ENCODE measurements at places on chromosomes 16 and 17.

DNA sequence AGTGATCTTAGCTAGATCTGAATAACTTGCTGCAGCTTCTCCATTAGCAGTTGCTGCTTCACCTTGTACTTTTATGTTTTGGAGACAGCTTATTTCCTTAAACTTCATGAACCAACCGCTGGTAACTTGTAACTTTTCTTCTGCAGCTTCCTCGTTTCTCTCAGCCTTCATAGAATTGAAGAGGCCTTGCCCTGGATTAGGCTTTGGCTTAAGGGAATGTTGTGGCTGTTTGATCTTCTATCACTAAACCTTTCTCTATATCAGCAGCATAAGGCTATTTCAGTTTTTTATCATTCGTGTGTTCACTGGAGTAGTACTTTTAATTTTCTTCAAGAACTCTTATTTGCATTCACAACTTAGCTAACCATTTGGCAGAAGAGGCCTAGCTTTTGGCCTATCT lies 21.5 kb upstream of the TMEM92 start:
- no peak for DNase-seq

- DNase-seq, result peak; percentile 43
Measured at GRCh38 chr16:53080345-53081031, 25.7 kb downstream of the CHD9 start.

GRCh38 chr17:82400830-82401229 lies 17.3 kb upstream of the HEXD start:
- DNase-seq, result no peak

- DNase-seq, result peak; percentile 84
Measured at GRCh38 chr17:77304051-77304745, 163.4 kb downstream of the SEC14L1 start.

- no peak for DNase-seq
Measured at GRCh38 chr16:1734123-1734522, 28.1 kb downstream of the MAPK8IP3 start.

- no peak for DNase-seq
Measured at GRCh38 chr17:80558046-80558445, 13.4 kb downstream of the RPTOR start.

GRCh38 chr16:6247775-6248174 lies 1084.9 kb upstream of the RBFOX1 start:
- DNase-seq, result no peak

DNA sequence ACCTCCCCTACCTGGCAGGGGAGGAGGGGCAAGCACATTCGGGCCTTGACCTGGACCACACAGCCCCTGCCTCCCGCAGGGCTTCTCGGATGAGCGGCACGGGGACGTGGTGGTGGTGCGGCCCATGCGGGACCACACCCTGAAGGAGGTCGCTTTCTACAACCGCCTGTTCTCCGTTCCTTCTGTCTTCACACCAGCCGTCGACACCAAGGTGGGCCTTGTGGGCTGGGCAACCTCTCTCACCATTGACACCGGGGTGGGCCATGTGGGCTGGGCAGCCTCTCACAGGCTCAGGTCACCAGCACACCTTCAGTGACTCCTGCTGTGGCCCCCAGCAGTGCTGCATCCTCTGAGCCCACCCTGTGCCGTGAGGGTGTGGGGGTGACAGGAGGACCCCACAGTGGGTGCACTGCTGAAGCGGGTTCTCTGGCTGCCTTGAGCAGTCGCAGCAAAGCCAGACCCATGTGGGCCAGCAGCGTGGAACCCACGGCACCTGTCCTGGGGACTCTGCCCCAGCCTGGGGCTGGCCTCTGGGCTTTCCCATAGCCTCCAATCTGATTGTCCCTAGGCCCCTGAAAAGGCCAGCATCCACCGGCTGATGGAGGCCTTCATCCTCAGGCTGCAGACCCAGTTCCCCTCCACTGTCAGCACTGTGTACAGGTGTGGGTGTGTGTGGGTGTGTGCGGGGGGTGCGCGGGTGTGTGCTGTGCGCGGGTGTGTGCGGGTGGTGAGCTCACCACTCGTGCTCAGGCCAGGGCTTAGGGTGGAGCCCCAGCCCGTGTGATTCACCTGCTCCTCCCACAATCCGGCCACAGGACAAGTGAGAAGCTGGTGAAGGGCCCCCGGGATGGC lies 7.5 kb downstream of the CTU2 start:
- DNase-seq, result no peak

- DNase-seq, result no peak
Measured at GRCh38 chr17:72887917-72888316, 204.6 kb downstream of the SLC39A11 start.

- DNase-seq, result peak; percentile 49
Measured at GRCh38 chr17:29376667-29377270, 13.4 kb upstream of the TAOK1 start.

DNA sequence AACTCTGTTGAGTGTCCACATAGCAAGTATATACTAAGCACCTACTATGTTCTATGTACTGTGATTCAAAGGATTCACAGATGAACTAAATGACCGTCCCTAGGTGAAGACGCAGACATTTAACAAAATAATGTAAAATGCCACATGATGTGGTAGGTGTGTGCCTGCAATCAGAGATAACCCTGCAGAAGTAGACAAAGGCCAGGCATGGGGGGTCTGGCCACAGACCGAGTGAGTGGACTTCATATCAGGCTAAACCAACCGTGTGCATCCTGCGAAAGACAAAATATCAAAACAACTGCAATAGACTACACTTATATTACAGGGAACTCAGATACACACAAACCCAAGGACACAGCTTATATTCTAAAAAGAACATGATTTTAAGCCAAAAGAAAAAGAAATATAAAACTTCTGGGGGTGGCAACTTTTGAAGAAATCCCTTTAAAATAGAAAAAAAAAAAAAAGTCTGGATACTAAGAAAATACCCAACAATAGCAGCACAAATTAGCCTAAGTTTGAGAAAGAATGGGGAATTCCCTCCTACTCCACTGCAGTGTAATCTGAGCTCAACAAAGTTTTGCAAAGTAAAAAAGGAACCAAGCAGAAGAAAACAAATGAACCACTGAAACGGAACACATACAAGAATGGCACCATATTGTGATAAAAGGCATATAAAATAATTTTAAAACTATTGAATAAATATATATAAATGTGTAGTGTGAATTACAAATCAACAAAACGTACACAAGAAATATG lies 12.3 kb downstream of the HSDL1 start:
- no peak for DNase-seq

DNA sequence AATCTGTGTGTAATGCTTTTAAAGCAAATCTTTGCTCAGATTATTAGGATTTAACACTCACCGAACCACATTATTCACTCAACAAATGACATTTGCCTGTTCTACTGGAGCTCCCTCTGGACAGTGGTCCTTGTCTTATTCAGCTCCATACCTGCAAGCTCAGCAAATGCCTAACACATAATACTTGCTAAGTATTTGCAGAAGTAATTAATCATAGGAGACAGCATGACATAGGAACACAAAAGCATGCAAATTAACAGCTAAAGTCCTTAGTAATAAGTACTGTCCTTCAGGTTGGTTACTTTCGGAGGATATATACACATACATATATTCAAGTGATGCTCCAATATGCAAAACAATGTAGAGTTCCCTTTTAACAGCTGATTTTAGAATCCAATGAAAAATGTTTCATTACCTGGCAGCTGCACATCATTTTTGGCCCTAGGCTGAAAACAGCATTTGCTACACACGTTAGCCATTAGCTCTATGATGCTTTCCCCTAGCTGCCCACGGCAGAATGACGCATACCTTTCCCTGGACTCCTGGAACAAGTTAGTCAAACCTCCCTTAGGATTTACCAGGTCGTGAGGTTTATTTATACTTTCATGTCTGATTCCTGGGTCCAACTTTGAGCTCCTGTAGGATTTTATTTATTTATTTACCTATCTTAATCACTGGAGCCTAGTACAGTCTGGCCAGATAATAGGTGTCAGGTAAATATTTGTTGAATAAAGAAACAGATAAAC lies 8.6 kb downstream of the BRD7 start:
- no peak for DNase-seq

DNA sequence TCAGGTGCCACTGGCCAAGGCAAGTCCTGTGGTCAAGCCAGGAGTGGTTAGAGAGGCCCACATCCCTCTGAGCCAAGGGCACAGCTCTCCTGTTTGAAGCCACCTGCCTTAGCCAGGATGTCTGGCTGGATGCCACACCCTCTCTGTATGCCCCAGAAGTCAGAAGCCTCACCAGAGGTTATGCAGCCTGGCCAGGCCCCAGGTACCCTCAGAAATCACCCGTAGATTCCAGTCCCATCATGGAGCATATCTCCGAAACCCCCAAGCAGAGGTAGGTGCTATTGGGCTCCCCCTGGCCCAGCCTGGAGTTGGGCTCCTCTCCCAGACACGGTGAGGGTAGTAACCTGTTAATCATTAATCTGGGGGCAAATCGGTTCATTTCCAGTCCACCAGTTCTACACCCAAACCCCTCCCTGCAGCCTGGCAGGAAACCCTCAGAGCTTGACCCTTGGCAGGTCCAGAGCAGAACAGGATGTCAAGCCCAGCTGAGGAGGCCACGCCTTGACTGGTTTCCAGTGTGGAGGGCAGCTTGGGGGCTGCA lies 60.6 kb upstream of the TMEM97 start:
- DNase-seq, result no peak

- no peak for DNase-seq
Measured at GRCh38 chr17:74532115-74532514, 840 bp upstream of the CD300LB start.

- DNase-seq, result no peak
Measured at GRCh38 chr17:18004345-18004744, 31.7 kb downstream of the DRC3 start.

DNA sequence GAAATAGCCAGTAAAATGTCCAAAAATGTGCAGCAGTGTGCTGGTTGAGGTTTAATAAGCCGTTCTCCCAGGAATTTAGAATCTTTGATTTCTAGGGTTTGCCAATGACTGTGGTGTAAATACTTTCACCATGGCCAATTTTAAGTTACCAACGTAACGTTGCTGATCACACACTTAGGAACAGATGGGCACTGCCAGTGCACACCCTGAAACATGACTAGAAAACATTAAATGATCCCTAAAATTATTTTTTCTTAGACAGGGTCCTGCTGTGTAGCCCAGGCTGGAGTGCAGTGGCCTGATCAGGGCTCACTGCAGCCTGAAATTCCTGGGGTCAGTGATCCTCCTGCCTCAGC lies 3.2 kb downstream of the CA5A start:
- no peak for DNase-seq

- no peak for DNase-seq
Measured at GRCh38 chr16:24346734-24347133, 90.6 kb downstream of the CACNG3 start.

- DNase-seq, result no peak
Measured at GRCh38 chr16:78443542-78444364, 344.3 kb downstream of the WWOX start.

GRCh38 chr17:48239603-48239995 lies 132.0 kb downstream of the SNX11 start:
- DNase-seq, result no peak

- DNase-seq, result no peak
Measured at GRCh38 chr16:48413272-48413671, 28.1 kb upstream of the SIAH1 start.

DNA sequence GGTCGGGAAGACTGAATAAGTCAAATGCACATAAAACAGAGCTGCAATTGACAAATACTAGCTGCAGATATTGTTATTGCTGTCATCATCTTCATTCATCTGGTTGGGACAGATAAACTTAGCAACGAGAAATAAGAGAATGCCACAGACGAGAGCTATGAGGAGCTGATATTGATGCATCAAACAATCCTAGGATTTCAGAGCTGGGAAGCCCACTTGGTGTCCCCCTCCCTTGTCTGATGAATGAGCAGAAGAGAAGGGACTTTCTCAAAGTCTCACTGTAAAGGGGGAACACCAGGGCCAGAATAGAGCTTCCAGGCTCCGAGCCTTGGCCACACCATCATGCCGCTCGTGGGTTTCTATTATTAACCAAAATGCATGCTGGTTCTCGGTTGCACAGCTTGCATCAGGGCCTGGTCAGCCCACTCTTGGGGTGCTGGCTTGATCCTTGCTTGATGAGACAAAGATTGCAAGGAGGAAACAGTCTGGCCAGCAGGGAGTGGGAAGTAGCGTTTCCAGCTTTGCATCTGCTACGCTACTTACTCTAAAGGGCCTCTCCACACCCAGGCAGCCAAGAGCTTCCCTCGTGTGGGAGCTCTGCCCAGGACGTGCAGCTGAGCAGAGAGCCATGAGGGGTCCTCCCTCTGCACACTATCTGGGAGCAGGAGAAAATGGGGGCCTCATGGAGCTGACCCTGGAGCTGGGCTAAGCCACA lies 28.4 kb upstream of the EMP2 start:
- DNase-seq, result no peak

DNA sequence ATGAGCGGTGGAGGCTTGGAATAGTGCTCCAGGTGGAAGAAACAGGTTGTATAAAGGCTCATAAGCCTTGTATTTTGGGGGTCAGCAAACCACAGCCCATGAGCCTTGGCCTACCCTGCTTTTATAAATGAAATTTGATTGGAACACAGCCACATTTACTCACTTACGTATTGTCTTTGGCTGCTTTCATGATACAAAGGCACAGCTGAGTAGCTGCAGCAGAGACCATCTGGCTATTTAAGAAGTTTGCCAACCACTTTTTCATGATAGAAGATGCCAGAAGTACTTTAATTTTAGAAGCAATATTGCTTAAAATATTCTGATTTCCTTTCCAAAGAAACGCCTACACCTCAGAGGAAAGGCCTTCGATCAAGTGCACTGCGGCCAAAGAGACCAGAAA lies 73.8 kb downstream of the C17orf58 start:
- no peak for DNase-seq

GRCh38 chr17:9336817-9337216 lies 238.8 kb downstream of the STX8 start:
- no peak for DNase-seq

DNA sequence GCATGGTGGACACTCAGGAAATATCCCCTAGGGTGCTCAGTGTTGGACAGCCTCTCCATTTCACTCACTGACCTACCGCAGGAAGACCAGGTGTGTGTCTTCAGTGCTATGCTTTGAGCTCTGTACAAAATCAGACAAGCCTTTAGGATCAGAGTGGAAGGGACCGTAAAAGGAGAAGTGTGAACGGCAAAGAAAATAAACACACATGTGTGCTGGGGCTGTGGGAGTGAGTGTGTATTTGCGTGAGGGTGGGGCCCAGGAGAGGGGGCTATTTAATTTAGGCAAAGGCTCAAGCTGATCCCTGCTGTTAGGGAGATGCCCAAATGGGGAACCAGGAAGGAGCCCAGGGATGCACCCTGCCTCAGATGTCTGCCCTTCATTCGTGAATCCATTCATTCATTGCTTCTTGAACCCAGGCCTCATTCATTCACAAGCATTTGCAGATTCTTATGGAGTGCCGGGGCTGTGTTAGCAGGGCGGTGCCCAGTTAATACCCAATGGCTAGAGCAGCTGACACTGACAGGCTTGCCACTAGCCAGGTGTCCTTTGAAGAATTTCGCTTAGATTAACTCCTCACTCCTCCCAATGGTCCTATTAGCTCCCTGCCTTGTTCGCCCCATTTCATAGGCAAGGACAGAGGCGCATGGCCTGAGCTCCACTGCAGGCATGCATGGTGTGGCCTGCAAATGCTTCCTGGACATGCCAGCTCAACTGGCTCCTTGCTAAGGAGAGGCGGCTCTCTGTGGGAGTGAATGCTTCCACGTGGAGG lies 296.7 kb upstream of the FOXF1 start:
- no peak for DNase-seq

GRCh38 chr17:30173649-30174048 lies 57.0 kb downstream of the NSRP1 start:
- DNase-seq, result no peak

Measured in H4 (cell line).